ENCODE measurements at places on chromosomes 13 and 19.
A peak's percentile ranks its signal among the peaks of the same experiment; 100 is the strongest.

DNA sequence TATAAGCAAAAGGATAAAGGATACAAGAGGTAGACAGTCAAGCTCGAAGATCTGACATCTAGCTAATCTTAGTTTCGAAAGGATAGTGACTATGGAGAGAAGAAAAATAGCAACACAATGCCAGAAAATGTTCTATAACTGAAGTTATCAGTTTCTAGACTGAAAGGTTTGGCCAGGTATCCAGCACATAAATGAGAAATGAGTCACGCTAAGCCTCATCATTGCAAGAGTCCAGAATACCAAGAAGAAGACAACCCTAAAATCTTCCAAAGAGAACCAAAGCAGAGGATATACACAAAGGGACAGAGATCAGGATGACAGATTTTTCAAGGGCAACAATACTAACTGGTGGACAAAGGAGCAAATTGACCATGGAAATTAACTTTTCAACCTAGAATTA is 237.0 kb downstream of the POSTN start:
- DNase-seq = no peak

- DNase-seq = peak; percentile 100
Observed at GRCh38 chr19:42217520-42218437, at the start of gene DEDD2. Gene DEDD2, minus strand, starts transcription at chr19:42217677. Its CDS starts 670 bp downstream, at chr19:42217007.

- no peak for DNase-seq
Observed at GRCh38 chr13:73776151-73776785, 357.9 kb downstream of the KLF12 start.

DNA sequence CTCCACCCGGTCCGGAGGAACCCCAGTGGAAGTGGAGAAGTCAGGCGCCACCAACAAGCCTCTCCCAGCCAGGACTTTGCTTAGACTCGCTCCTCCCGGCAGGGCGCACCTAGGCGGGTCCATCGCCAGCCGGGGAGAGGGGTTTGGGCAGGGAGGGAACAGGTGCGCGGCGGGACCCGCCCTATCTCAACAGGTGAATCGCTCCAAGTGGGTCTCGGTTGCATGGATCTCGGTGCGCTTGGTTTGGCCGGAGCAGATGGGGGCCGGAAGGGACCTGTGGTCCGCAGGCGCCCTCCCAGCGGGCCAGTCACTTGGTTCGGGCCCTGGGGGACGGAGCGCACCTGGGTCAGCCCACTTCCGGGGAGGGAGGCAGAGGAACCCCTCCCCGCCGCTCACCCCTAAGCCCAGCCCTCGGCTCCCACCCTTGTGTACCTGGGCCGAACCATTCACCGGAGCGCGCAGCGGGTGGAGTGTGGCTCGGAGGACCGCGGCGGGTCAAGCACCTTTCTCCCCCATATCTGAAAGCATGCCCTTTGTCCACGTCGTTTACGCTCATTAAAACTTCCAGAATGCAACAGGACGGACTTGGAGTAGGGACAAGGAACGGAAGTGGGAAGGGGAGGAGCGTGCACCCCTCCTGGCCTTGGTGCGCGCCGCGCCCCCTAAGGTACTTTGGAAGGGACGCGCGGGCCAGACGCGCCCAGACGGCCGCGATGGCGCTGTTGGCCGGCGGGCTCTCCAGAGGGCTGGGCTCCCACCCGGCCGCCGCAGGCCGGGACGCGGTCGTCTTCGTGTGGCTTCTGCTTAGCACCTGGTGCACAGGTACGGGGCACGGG is at the start of gene LSR:
Gene LSR, plus strand, starts transcription at position 693 of the 836 bp plus-strand sequence. Its CDS starts 21 bp downstream, at position 714.
- peak; percentile 82 for DNase-seq

DNA sequence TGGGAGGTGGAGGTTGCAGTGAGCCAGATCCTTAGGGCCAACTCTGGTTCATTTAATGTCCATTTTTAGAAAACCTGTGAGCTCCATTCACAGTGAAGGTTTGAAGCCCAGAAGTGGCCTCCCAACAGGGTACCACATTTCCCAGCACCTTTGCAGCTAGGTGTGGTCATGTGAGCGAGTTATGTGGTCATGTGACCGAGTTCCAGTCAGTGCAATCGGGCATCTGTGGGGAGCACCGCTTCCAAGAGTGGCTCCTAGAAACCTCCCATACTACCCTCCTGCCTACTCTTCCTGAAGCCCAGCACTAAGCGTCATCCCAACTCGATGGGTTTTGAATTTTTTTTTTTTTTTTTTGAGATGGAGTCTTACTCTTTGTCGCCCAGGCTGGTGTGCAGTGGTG is 663 bp upstream of the PLA2G4C start:
- no peak for DNase-seq

- DNase-seq = no peak
Observed at GRCh38 chr13:45331692-45332035, 9.3 kb downstream of the TPT1 start.

DNA sequence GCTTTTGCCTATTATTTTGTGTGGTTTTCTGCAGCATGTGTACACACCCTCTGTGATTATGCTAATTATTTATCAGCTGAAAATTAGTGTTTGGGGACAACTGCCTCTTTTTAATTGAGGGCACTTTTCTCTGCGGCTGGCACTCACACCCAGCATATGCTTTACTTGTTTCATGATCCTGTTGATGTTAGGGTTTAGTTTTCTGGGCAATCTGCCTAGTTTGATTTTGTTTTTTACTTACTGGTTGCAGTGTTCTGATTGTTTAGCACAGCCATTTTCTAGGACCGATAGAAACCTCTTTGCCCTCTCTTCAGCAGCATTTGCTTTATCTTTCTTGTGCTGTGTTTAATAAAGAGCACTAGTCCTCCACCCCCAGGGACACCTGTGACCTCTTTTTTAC is 161.6 kb downstream of the PAN3 start:
- DNase-seq = no peak

GRCh38 chr19:50490411-50490811 is 13.8 kb upstream of the GARIN5A start:
- no peak for DNase-seq

DNA sequence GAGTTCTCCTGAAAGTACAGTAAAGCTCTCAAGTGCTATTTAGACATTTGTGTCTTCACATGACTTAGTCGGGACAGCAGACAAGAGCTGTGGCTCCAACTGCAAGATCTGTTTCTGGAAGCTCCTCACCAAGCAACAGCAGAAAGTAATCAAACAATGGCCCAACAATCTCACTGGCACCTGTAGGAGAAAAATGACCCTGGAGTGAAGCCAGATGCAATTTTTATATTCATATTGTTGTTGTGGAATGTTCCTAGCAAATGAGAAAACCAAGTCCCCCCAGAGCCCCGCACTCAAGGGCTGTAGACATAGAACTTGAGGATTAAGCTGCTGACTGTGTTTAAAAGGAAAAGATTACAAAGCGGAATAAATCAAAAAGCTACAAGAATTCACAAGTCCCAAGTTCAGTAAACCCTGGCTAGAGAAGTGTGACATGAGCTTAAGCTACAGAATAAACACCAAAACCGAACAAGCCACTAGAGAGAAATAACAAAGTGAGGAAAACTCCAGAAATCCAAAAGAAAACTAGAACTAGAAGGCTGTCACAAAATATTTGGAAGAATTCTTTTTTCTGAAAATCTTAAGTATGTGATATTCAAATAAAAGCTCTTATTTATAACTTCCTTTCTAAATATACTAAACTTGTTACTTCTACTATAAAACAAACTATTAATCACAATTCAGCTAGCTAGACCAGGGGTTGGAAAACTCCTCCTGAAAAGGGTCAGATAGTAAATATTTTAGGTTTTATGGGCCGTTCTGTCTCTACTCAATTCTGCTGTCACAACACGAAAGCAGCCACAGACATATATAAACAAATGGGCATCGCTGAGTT is 454.5 kb downstream of the SUCLA2 start:
- no peak for DNase-seq

- DNase-seq = no peak
Observed at GRCh38 chr19:3538965-3539755, at the start of gene TEKTIP1. Gene TEKTIP1, plus strand, starts transcription at chr19:3539174. Its CDS starts 4 bp downstream, at chr19:3539178.

GRCh38 chr19:50745221-50745620 is 22.1 kb downstream of the CLEC11A start:
- no peak for DNase-seq

GRCh38 chr19:33462112-33462791 is 59.3 kb downstream of the PEPD start:
- DNase-seq = peak; percentile 15

GRCh38 chr13:107210723-107211030 is 642.7 kb upstream of the ARGLU1 start:
- no peak for DNase-seq

GRCh38 chr19:30879225-30879624 is 470.0 kb downstream of the TSHZ3 start:
- DNase-seq = no peak

DNA sequence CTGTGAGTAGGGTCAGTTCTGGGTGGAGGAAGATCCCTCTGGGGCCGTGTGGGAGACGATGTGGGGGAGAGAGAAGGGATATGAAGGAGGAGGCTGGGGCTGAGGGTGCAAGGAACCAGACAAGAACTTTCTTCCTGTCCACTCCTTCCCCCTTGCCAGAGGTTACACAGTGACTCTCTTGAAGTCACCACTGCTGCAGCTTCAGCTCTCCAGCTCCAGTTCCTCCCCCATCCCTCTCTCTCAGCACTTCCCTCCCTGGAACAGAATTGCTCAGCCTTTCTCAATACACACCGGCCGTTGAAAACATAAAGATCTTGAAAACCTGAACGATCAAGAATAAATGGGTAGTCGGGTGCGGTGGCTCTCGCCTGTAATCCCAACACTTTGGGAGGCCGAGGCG is 5.1 kb downstream of the ZSWIM9 start:
- no peak for DNase-seq

DNA sequence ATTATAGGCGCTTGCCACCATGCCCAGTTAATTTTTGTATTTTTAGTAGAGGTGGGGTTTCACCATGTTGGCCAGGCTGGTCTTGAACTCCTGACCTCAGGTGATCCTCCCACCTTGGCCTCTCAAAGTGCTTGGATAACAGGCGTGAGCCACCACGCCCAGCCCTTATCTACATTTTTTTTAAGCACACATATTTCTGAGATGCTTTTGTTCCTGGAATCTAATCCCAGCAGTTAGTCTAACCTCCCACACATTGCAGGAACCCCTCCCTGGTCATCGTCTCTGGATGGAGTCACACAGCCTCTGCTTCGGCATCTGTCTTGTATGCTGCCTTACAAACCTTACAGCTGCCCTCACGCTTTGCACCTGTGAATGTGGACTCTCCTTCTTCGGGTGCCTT is 15.1 kb upstream of the KATNAL1 start:
- no peak for DNase-seq

DNA sequence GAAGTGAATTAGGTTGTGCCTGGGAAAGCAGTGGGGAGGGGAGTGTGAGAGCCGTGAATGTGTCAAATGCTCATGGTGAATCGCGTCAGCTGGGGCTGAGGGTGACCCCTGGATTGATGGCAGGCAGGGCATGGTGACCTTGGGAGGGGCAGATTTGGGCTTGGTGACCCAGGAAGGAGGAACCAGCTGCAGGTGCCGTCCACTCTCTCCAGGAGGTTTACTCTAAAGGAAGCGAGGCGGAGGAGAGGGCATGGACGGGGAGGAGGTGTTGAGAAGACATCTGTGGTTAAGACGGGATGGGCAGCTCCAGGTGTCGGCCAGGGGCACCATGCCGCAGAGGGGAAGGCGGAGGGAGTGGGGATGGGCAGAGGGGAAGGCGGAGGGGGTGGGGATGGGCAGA is 28.7 kb downstream of the TMEM255B start:
- no peak for DNase-seq

GRCh38 chr13:31629085-31629780 is 110.1 kb upstream of the RXFP2 start:
- no peak for DNase-seq

GRCh38 chr19:32104153-32104849 is 241.1 kb upstream of the ZNF507 start:
- no peak for DNase-seq

- DNase-seq = no peak
Observed at GRCh38 chr19:10471909-10472308, 31.2 kb downstream of the KEAP1 start.

DNA sequence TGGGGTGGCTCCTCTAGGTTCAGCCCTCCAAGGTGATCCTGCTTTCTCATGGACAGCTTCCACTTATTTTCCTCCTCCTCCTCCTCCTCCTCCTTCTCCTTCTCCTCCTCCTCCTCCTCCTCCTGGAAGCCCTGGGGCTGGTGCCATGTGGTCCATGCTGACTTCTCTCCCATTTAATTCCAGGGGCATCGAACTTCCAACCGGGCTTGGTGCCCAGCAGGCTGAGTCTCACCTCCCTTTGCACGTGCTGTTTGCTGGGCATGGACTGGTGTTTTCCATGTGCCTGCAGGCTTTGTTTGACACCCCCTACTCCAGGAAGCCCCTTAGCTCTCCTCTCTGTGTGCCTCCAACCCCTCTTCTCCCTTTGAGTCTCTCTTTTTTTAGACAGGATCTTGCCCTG is 3.7 kb downstream of the MAST3 start:
- DNase-seq = no peak

DNA sequence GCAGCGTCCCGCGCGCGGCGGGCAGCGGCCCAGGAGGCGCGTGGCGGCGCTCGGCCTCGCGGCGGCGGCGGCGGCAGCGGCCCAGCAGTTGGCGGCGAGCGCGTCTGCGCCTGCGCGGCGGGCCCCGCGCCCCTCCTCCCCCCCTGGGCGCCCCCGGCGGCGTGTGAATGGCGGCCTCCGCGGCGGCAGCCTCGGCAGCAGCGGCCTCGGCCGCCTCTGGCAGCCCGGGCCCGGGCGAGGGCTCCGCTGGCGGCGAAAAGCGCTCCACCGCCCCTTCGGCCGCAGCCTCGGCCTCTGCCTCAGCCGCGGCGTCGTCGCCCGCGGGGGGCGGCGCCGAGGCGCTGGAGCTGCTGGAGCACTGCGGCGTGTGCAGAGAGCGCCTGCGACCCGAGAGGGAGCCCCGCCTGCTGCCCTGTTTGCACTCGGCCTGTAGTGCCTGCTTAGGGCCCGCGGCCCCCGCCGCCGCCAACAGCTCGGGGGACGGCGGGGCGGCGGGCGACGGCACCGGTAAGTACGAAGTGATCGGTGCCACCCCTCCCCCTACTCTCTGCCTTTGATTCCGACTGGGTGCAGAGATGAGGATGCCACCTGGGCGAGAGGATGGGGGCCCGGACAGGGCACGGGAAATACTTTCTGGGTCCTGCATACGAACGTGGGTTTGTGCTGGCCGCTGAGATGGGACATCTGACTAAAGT is 874 bp downstream of the TRIM28 start:
- DNase-seq = no peak

- DNase-seq = no peak
Observed at GRCh38 chr13:103625194-103625593, 559.0 kb upstream of the SLC10A2 start.

DNA sequence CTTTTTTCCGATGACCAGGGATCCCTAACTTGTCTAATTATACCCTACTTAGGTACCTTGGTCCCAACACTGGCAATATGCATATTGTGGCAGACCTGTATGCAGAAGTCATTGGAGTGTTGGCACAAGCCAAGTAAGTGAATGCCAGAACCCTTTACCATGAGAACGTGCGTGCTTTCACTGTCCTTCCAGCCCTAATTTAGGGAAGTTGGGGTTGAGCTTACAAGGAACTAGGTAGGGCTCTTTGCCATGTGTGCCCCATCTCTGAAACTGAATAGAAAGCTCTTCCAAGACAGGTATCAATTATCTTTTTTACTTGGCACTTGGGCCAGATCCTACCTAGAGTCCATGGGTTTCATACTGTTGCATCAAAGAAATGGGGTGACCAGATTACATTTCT is 93.2 kb downstream of the FRY start:
- DNase-seq = no peak

Data from activated T-cell treated with anti-CD3 and anti-CD28 coated beads, Interleukin-2, amount 50 U/mL, for 24 hours (primary cell).